Camera-type eye (tissue), 1 donor: ENCODE measurements at places on chromosomes 6 and 20. TPM values are rescaled to one million over a fixed set of nuclear protein-coding genes. Genes with fewer than 3 reads are reported as not detected.

The DNAH8 gene
- total RNA-seq, result 0.27 TPM

The OR12D3 gene
- not detected for total RNA-seq

The PSORS1C2 gene
- total RNA-seq, result not detected

The CST2 gene
- not detected for total RNA-seq

The ATXN1 gene
- 66.1 TPM for total RNA-seq

The BHLHE23 gene
- 4.7 TPM for total RNA-seq

The FOXS1 gene
- total RNA-seq, result 2.3 TPM
